GM23248 (cell line): ENCODE measurements at places on chromosomes 5 and 9.
A peak's percentile ranks its signal among the peaks of the same experiment; 100 is the strongest.

GRCh38 chr9:121551985-121552753 lies 52.5 kb upstream of the GGTA1 start:
- peak; percentile 26 for DNase-seq

GRCh38 chr9:7176561-7176960 lies 418.8 kb downstream of the KDM4C start:
- DNase-seq, result no peak

- DNase-seq, result no peak
Observed at GRCh38 chr9:1875921-1876448, 139.2 kb upstream of the SMARCA2 start.

DNA sequence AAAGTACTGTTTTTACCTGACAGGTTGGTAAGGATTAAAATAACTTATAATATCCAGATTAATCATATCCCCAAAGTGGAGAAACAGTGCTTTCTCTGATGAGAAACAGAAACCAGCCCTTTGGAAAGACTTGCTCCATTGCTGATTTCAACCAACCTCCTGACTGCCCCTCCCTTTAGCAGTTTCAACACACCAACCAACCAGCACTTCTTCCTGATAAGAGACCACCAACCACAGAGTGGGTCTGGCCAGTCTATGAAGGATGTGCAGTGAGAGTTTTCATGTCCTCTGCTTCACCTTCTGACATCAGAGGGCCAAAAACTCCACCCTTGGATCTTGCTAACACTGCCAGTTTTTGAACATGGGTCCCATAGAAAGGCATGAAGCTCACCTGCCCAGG lies 28.1 kb downstream of the RIGI start:
- no peak for DNase-seq

DNA sequence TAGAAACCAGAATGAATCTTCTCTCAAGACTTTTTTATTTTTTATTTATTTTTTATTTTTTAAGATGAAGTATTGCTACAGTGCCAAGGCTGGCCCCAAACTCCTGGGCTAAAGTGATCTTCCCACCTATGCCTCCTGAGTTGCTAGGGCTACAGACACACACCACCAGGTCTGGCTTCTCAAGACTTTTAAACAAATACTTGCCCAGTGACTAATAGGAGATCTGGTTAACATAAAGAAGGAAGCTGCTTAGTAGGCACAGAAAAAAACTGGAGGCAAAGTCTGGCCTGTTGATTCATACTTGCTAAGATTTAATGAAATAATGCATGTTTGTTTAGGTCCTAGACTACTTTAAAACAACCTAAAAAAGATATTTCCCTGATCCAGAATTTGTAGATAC lies 43.8 kb downstream of the SLC38A9 start:
- peak; percentile 92 for DNase-seq

DNA sequence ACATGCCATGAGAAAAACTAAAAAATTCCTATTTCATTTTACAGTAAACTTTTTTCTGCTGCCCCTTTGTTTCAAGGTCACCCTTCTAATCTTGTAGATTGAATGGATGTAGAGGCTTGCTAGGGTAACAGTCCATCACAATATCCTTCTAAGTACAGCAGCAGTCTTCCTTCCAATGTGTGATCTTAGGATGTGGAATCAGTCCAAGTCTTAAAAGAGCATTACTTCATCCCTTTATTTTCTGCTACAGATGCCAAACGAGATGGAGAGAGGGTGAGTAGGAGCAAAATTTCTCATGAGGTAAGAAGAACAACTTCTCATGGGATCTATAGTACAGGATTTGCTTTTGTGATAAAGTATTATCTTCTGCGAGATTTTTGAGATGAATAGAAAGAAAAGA lies 704 bp upstream of the IL33 start:
- peak; percentile 82 for DNase-seq

DNA sequence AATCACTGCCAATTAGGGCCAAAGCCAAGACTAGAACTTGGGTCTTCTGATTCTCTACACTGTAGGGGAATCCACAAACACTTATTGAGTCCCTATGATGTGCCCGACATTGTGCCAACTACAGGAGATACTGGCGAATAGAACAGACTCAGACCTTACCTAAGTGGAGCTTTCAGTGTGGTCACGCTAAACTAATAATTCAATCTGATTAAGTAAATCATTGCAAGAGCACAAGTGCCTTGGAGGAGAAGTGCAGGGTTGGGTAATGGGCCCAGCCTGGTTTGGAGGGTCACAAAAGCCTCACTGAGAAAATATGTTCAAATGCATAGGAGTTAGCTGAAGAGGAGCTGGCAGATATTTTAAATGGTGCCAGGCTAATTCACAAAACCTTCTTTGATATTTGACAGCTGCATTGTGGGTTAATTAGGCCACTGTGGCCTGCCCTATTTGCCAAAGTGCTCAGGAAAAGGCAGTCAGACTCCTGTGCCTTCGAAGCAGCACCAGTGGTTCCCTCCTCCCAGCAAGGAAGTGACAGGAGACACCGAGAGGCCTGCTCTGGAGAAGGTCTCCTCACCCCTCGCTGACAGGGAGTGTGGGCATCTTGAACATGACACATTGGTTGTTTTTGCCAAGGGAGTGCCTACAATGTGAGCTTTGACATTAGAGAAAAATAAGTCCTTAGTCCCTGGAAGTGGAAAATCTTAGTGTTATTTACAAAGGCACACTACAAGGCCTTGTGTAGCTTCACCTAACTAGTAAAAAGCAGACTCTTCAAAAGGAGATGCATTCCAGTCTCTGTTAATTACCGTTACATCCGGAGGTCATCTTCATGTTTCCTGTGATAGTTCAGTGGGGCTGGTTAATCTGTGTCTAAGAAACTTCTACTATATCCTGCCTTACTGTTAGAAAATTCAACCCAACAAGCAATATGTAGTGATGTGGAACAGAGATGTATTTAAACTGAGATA lies 24.1 kb upstream of the TRAF1 start:
- DNase-seq, result peak; percentile 8

GRCh38 chr5:6535594-6535993 lies 86.9 kb downstream of the UBE2QL1 start:
- no peak for DNase-seq

DNA sequence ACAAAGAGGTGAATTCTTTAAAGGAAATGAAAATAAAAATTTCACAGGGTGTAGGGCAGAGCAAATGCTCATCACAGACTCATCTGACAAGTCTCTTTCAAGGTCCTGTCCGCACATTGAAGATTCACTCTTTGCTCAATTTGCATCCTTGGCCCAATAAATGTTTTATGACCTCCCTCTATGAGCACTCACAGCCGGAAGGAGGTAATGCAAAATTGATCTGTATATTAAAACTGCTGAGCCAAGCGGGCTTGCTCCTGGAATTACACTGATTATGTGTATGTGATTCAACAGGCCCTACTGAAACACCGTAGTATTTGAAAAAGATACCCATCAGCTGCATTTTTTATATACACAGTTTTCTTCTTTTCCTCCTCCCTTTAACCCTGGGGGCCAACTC lies 246.8 kb downstream of the IZUMO3 start:
- DNase-seq, result no peak

- DNase-seq, result no peak
Observed at GRCh38 chr9:20320921-20321320, 301.4 kb downstream of the MLLT3 start.

DNA sequence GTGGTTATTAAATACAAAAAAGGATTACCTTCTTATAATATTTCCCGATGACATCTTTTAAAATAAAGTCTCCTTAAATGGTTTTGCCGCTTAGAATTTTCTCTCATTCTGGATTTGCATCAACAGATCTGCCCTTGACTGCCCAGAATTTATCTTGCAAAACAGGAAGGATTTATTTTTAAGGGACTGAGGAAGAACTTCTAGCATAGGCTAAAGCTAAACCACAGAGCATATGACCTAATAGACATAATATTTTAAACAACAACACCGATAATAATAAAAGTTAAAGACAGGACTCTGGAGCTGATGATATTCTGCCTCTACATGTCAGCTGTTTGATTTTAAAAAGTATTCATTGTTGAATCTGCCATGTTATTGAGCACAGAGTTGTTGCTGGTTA lies 145.3 kb upstream of the ADCY2 start:
- DNase-seq, result no peak

DNA sequence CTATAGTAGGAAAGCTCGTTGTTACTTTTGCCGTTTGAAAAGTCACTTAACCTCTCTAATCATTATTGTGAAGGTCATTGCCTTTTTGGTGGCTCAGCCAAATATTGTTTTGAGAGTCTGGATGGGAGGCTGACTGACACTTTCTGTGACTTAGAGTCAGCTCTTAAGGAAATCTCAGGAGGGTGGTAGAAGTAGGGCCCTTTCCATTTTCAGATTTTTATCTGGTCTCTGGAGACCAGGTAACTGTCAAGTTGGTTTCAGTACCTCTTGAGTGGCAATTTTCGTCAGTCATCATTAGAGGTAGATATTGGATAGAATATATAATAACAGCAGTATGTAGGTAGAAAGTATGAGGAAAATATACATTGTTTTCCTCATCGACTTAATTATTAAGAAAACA lies 23.3 kb downstream of the UGCG start:
- DNase-seq, result no peak

- DNase-seq, result no peak
Observed at GRCh38 chr5:72722792-72723452, 93.5 kb upstream of the TNPO1 start.

- no peak for DNase-seq
Observed at GRCh38 chr9:136645903-136646754, 16.6 kb upstream of the EGFL7 start.

GRCh38 chr5:133304707-133305216 lies 252.9 kb downstream of the HSPA4 start:
- no peak for DNase-seq

DNA sequence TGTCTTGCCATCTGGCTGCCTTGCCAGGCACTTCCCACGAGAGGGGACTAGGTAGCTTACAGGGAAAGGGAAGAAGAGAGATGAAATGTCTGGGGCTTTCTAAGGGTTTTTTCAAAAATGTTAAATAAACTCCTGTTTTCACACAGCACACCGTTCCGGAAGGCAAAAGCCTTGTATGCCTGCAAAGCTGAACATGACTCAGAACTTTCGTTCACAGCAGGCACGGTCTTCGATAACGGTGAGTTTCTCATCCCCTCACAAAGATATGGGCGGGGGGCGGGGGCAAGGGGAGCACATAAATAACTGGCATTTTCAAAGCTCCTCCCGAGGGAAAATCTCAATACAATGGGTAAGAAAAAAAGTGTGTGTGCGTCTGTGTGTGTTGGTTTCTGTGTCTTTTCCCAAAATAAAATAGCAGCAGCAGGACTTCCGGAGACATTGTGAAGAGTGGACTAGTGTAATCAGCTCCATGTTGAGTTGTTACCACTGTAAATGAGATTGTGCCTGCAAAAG lies 189.6 kb downstream of the NR3C1 start:
- peak; percentile 13 for DNase-seq

GRCh38 chr5:32627219-32627870 lies 42.0 kb downstream of the SUB1 start:
- DNase-seq, result peak; percentile 42

DNA sequence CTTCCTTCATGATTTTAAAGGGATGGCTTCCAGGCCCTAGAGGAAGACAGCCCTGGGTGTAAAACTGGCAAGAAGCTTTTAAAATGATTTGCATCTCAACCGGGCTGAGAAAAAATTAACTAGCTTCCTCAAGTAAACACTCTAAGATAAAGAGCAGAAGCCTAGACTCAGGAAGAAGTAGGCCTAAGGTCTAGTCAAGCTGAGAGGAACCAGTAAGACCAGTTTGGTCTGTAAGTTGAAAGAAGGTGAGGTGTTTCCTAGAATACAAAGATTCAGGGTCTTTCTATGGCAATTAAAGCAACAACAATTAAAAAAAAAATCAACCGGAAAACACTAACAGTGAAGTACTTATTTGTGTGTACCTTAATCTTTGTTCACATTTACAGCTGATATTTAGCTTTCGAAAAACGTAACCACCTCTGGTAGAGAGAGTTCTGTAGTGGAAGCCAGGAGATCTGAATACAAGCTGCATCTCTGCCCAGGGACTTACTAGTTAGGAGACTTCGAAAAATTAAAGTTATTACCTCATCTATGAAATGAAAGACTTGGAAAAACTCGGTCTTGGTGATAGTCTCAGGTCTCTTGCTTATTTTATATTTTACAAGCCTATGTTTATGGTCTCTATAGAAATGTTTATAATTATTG lies 75.7 kb downstream of the TUSC1 start:
- no peak for DNase-seq

- peak; percentile 54 for DNase-seq
Observed at GRCh38 chr9:21904371-21904770, 89.8 kb downstream of the CDKN2A start.

DNA sequence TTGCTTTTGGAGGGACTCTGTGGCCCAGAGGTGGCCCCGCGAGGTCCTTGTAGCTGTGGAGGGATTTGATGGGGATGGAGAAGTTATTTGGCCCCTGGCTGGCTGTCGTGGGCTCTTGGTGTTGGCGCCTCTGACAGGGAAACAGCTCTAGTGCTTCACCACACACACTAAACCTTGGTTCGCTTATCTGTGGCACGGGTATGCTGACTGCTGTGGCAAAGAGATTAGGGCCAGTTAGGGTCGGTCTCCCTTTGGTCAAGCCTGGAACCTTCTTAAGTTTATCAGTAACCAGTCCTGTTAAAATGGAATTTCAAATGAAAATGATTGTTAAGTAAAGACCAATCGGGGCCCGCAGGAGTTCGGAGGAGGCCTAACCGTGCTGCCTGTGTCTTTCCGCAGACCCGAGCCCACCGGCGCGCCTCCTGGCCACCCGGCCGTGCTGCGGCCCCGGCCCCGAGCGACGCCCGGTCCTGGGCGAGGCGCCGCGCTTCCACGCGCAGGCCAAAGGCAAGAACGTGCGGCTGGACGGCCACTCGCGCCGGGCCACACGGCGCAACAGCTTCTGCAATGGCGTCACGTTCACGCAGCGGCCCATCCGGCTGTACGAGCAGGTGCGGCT lies 28.4 kb downstream of the NEURL1B start:
- DNase-seq, result no peak

DNA sequence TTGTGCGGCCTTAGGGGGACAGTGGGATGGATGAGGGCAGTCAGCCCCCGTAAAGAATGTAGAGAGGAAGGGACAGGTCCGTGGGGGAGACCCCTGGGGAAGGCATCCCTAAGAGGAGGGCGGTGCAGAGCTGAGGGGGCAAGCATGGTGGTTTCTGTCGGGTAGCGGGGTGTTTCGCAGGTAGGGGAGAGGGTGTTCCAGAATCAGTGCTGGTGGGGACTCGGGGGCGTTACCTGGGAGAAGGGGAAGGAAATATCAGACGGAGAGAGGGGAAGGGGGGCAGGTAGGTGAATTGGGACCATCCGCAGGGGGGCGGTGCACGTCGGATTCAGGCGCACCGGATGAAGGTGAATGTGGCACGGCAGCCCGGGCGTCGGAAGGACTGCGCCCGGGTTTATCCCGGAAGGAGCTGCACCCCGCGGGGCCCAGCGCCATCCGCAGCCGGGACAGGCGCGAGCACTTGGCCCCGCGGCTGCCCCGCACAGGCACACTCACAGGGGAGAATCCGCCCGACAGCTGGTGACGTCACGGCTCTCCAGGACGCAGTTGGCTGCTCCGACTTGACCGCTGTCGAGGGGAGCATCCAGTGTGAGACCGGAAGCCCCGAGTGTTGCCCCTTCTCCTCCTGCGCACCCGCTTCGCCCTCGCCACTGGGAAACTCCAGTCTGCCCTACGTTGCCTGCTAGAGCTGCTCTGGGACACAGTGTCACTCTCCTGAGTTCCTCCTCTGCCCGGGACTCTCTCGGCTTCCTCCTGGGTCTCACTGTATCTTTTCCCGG lies 1.3 kb downstream of the CD72 start:
- DNase-seq, result peak; percentile 79
